ENCODE measurements at places on chromosomes 7 and 10.

- no peak for DNase-seq
Measured at GRCh38 chr10:92181575-92181974, 109.3 kb downstream of the CPEB3 start.

DNA sequence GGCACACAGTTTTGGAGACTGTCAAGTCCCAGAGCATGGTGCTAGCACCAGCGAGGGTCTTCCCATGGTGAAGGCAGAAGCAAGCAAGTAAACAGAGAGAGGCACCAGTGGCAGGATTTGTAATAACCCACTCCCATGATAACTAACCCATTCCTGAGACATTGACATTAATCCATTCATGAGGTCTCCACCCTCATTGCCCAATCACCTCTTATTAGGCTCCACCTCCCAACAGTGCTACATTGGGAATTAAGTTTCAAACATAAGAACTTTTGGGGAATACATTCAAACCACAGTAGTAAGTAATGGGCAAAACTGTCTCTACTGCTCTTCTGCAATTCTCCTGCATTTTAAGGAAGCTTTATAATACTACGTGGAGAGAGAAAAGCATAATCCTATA is 193.6 kb downstream of the CACNA2D1 start:
- DNase-seq = no peak

- no peak for DNase-seq
Measured at GRCh38 chr7:12403287-12404181, at the start of gene VWDE. VWDE (minus strand) TSS chr7:12403865; CDS start chr7:12403716, 149 bp downstream.

GRCh38 chr10:60835049-60835448 is 56.8 kb downstream of the CDK1 start:
- DNase-seq = no peak

GRCh38 chr10:48210391-48210790 is 64.1 kb downstream of the FRMPD2 start:
- no peak for DNase-seq

GRCh38 chr7:57424515-57425238 is 25.3 kb upstream of the ZNF716 start:
- DNase-seq = no peak

- no peak for DNase-seq
Measured at GRCh38 chr10:107546284-107546683, 381.8 kb upstream of the SORCS1 start.

- no peak for DNase-seq
Measured at GRCh38 chr10:4701016-4701415, 125.0 kb upstream of the AKR1E2 start.

GRCh38 chr7:74376256-74377036 is 77.3 kb upstream of the GTF2IRD1 start:
- DNase-seq = no peak

- no peak for DNase-seq
Measured at GRCh38 chr10:3622427-3622826, 162.6 kb downstream of the KLF6 start.

- DNase-seq = no peak
Measured at GRCh38 chr7:69700331-69700730, 102.1 kb downstream of the AUTS2 start.

- no peak for DNase-seq
Measured at GRCh38 chr7:28354601-28355402, 57.5 kb upstream of the CREB5 start.

DNA sequence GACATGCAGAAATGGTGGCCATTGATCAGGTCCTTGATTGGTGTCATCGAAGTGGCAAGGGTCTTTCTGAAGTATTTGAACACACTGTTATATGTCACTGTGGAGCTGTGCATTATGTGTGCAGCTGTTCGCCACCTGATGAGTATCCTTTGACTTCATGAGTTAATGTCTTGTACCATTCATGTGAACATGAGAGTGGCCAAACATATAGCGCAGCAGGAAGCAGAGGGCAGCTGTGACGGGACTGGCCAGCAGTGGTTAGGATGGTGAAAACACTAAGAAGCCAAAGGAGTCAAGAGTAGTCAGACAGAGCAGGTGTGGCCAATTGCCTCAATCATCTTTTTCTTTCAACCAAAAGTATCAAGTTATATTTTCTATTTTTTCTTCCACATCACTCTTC is 167.4 kb downstream of the IMMP2L start:
- DNase-seq = no peak

DNA sequence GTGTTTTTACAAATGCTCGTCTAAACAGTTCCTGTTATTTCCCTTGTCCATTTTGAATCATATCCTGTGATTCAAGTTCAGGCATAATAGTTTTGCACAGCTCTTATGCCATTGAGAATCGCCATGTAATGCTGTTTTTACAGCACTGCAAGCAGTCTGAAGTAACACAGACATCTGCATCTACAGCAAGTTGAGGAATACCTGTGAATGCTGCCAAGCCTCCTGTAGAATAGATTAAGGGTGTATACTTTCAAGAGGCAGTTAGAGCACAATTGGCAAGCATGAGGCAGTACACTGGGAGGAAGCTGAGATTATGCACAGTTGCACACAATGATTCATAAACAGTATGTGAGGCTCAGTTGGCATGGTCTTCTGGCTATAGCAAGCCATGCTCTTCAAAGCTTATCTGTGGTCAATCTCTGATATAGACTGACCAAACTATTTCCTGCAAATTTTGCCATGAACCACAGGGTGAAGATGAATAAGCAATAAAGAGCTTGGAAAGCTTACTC is 121.9 kb upstream of the AKR1E2 start:
- DNase-seq = no peak

DNA sequence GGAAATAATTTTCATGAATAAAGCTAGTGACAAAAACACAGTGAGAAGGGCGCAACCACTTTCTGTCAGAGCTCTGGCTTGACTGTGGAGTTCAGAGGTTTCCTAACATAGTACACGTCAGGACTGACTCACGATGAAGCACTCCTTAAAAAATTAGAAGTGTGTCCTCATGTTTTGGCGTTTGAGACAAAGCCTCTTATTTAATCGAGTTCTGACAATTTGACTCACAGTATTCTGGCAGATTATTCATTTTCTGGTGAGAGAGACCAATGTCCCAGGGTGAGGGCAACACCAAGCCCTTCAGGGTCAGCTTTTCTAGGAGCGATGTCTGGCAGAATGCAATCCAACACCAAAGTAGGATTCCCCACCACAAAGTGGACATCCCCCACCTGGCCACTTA is 108.7 kb downstream of the DIP2C start:
- no peak for DNase-seq

DNA sequence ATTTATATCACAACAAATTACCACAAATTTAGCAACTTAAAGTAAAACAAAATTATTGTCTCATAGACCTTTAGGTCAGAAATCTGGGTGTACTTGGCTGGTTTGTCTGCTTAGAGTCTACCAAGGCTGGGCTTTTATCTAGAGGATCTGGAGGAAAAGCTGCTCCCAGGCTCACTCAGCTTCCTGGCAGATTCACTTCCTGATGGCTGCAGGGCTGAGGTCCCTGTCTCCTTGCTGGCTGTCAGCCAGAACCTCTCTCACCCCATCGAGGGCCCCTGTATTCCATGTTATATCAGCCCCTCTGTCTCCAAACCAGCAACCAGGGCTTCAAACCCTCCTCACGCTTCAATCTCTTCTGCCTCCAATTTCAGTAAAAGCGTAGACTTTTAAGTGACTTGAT is 734.9 kb downstream of the NRG3 start:
- no peak for DNase-seq

DNA sequence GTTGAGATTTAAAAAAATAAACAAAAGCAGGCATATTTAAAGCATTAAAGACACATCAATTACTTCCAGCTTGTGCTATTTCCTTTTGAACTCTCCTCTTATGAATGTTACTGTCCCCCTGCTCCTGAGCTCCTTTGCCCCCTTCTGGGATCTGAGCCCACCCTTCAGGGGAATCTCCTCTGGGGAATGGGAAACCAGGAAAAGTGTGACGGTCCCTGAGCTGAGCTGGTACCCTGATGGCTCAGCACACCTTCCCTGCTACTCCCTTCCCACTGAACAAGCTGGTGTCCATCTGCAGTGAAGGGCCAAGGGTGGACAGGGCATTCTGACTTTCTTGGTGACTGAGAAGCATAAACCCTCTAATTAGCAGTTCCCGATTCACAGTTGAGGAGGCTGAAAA is 356.3 kb downstream of the PTEN start:
- DNase-seq = no peak

- no peak for DNase-seq
Measured at GRCh38 chr10:7887174-7887816, 69.0 kb downstream of the TAF3 start.

- no peak for DNase-seq
Measured at GRCh38 chr7:85928500-85928899, 715.2 kb upstream of the GRM3 start.

DNA sequence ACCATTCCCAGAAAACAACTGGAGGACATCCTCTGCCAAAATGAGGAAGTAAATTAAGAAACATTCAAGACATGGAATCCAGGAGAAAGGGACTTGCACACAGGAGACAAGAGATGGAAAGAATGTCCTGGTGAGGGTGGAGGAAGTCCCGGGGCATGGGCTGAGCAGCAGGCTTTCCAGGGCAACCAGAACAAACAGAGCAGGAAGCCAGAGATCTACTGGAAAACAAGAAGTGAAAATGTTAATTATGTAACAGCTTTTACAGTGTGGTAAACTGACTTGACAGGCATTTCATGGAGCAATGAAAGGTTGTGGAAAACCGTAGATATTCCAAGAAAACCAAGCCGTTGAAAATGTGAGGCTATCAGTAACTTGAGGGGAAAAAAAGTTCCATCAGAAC is 55.2 kb upstream of the ZNF746 start:
- DNase-seq = no peak
